Fibroblast of the aortic adventitia (primary cell): ENCODE measurements at places on chromosomes 4 and X.

DNA sequence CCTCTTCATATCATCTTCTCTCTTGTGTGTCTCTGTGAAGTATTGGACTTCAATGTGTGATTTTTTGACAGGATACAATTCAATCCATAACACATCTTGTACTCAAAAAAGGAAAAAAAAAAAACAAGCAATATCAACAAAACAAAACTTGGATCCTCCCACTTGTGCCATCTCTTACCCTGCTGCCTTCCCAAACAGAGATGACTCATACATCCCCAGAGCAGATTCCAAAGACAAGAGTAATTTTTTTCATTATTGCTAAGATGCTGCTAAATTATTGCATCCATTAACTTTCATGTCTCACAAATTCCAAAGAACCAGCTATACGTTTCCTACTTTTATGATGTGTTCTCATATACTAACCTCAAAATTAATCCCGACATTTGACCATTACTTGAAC lies 479.2 kb downstream of the GBA3 start:
- DNase-seq, result no peak

GRCh38 chr4:70251250-70251944 lies 9.0 kb downstream of the CSN3 start:
- no peak for DNase-seq

DNA sequence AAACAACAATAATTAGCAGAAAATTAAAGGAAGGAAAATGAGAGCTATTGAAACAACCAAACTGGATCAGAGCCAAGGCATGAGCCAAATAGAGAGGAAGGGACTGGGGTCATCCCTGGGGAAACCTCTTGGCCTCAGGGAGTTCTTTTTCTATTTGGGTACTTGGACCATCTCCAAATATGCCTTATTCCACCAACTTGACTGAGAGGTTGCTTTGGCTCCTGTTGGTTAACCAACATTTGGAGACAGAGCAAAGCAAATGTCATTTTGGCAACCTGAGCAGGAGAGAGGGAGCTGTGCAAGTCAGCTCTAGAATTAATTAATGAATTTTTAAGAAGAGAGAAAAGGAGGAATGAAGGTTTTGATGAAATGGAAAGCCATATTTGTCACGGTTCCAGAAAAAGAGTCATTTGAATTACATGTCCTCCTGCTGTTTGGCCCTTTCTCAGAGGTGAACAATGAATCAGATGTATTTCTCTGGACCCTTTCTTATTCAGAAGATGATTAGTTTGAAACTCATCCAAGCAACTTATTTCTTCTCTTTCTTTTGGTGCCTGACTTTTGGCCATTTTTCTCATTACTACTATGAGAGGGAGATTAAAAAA lies 119.1 kb downstream of the CNKSR2 start:
- peak; percentile 41 for DNase-seq

GRCh38 chr4:3201718-3202702 lies 46.9 kb upstream of the MSANTD1 start:
- DNase-seq, result peak; percentile 4

DNA sequence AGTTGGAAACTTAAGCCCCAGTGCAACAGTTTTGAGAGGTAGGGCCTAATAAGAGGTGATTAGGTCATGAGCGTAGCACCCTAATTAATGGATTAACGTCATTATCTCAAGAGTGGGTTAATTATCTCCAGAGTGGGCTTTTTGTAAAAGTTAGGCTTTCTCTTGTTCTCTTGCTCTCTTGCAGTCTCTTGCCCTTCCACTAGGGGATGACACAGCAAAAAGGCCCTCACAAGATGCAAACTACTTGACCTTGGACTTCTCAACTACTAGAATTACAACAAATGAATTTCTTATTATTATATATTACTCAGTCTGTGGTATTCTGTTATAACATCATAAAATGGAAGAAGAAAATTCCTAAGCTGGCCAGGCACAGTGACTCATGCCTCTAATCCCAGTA lies 22.1 kb upstream of the NDST3 start:
- DNase-seq, result no peak

- no peak for DNase-seq
These were observed 108.8 kb upstream of the MYOZ2 start for GRCh38 chr4:119026662-119027444.

- DNase-seq, result no peak
These were observed 115.1 kb upstream of the PSAPL1 start for GRCh38 chr4:7549866-7550265.

- DNase-seq, result no peak
These were observed 85.9 kb downstream of the UNC5C start for GRCh38 chr4:95462921-95463320.

DNA sequence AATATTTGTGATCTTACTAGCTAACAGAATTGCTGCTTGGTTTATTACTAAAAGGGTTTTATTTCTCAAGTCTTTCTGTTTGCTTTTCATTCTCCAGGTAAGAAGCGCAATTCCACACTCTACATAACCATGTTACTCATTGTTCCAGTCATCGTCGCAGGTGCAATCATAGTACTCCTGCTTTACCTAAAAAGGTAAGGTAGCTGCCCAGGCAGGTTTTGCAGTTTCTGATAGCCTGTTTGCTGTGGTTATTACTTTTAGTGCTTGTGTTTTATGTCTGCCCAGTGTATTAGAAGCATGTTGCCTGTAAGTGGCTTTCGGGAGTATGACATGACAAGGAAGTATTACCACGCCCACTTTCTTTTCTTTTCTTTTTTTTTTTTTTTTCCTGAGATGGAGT lies 46.4 kb downstream of the IL13RA1 start:
- no peak for DNase-seq

GRCh38 chr4:39029752-39030694 lies 2.2 kb downstream of the TMEM156 start:
- DNase-seq, result no peak

DNA sequence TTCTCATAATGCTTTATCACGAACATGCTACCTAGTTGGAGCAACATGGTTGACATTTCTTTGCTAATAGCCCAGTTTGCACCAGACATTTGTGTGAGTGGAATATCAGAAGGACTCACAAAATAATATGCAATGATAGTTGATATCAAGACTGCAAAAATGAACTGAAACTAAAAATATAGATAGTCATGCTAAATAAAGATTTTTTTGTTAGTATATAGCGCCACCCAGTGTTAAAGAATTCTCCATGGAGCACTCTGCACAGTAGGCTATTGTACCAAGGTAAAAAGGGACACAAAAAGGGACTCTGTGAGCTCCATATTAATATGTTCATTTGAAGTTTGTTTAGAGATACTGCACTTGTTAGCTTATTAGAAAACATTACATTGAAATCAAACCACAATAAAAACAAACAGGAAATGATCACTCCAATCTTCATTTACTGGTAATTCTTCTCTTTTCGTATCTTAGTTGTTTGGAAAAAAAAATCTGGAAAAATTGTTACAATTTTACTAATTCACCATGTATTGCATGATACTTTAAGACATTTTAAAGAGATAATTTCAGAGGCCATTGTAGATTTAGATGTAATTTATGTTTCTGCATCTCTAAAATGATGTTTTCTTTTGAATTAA lies 1509.6 kb downstream of the ADGRL3 start:
- peak; percentile 11 for DNase-seq

GRCh38 chrX:9293051-9293496 lies 171.8 kb upstream of the TBL1X start:
- DNase-seq, result no peak

DNA sequence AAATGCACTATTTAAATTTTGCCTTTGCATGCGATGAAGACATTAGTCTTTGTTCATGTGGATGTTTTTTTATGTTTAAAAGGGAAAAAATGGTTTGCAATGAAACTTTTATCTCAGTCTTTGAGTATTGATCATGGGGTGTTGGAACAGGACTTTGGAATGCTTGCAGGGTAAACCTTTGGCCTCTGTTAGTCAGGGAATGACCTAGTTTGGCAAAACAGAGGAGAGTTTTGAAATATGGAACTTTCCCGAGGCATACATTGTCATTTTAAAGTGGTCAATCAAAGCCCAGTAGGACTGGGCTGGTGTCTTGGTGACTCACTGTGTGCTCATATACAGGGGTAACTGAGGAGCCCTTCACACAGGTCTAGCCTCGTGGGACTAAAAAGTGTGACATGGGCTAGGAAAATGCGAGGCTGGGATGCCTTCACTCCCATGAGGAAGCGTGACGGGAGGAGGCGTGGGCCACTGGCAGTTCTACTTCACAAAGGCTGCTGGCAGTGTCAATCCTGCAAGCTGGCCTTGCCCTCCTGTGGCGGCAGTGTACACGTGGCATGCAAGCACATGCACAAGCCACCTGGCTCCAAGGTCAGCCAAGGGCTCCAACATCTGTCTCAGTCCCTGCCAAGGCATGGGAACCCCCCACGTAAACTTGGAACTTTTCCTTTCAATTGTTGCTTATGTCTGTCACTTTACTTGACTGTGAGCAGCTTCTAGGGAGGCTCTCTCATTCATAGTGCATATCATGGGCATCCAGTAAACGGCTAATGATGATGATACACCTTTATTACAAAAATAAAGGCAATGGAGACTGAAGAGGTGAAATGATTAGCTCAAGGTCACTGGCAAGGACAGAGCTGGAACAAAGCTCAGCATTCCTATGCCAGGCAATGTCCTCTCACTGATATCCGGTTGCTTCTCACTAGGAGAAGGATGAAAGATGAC lies 5.2 kb upstream of the F11 start:
- DNase-seq, result peak; percentile 4

GRCh38 chr4:25788703-25789238 lies 74.0 kb downstream of the SEL1L3 start:
- DNase-seq, result no peak
